Activated T-cell treated with anti-CD3 and anti-CD28 coated beads, Interleukin-2, amount 50 U/mL, for 72 hours (primary cell): ENCODE measurements at places on chromosomes 7 and 10. TPM values are rescaled to one million over a fixed set of nuclear protein-coding genes. Genes with fewer than 3 reads are reported as not detected.

The GIMAP5 gene
- total RNA-seq, result 50.5 TPM

DNA sequence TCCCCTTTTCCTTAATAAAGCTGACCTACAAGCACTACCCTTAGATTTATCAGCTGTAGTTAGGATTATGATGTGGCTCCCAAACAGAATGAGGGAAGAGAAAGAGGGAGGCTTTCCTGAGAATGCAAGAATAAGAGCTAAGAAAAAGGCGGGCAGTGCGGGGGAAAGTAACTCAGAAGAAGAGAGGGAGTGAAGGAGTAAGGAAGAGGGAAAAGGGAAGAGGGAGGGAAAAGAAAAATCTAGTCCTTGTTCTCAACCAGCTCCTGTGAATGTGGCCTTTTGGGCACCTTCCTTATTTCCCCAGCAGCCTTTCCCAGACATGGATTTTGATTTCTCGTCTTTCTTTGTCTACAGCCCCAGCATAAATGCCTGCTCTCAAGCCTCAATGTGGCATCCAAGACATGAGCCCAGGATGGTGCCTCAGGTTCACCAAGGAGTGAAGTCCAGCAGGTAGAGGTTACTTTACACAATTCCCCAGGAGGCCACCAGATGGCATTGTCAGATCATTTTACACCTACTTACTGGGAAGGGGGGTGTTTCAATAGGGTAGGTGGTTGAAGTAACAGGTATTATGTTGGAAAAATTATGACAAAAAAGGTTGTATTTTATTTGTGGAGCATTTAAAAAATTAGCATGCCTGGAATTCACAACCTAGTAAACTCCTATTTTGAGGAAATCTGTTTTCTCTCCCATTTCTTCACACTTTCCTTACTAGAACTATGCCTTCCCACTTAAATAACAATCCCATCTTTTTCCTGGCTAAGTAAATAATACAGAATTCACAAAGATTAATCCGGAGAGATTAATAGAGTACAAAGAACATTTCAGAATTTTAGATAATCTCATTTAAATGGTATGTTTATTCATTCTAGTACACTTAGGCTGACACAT, 106.5 kb downstream of the HTR7 start:
- no peaks in the 10 kb centered on the region for H3K36me3 ChIP-seq
- H3K27me3 ChIP-seq, result peaks cover 42% of the 10 kb centered on the region
- no peak overlapping the region for H3K4me3 ChIP-seq
- no peak overlapping the region for H3K27ac ChIP-seq

- peaks cover 13% of the 10 kb centered on the region for H3K27me3 ChIP-seq
- H3K4me3 ChIP-seq, result peak overlapping the region; percentile 95
- H3K27ac ChIP-seq, result peak overlapping the region; percentile 99
- H3K36me3 ChIP-seq, result peaks cover 9% of the 10 kb centered on the region
These were observed 859 bp upstream of the SMC3 start for GRCh38 chr10:110566472-110567200.

- no peak overlapping the region for H3K4me3 ChIP-seq
- H3K27ac ChIP-seq, result no peak overlapping the region
- no peaks in the 10 kb centered on the region for H3K36me3 ChIP-seq
- peaks cover 33% of the 10 kb centered on the region for H3K4me1 ChIP-seq
- peak; percentile 30 for DNase-seq
- peaks cover 27% of the 10 kb centered on the region for H3K27me3 ChIP-seq
These were observed 152.7 kb upstream of the SHH start for GRCh38 chr7:155965010-155965409.

DNA sequence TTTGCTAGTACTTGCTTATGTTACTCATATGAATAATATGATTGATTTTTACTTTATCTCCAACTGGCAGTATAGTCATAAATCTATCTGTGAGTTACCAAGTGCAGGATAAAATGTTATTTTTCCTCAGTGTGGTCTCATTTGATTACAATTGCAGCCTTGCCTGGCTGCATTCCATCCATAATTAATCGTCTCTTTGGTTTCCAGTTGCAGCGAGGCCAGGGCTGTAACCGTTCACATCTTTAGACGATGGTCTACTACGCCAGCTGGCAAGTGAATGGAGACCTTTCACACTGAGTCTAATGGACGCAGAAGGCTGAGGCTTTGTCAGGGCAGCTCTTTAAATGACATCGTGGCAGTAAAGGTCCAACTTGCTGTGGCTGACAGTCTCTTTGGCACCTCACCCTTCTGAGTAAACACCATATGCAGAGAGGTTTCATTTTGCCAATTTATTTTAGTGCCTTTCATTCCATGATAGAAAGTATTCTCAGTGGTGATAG, 84.0 kb downstream of the ARL4A start:
- H3K27ac ChIP-seq, result no peak overlapping the region
- H3K27me3 ChIP-seq, result peaks cover 7% of the 10 kb centered on the region
- H3K4me1 ChIP-seq, result no peaks in the 10 kb centered on the region
- no peak overlapping the region for H3K4me3 ChIP-seq
- H3K36me3 ChIP-seq, result peaks cover 5% of the 10 kb centered on the region

The CALY gene
- 0.09 TPM for total RNA-seq

DNA sequence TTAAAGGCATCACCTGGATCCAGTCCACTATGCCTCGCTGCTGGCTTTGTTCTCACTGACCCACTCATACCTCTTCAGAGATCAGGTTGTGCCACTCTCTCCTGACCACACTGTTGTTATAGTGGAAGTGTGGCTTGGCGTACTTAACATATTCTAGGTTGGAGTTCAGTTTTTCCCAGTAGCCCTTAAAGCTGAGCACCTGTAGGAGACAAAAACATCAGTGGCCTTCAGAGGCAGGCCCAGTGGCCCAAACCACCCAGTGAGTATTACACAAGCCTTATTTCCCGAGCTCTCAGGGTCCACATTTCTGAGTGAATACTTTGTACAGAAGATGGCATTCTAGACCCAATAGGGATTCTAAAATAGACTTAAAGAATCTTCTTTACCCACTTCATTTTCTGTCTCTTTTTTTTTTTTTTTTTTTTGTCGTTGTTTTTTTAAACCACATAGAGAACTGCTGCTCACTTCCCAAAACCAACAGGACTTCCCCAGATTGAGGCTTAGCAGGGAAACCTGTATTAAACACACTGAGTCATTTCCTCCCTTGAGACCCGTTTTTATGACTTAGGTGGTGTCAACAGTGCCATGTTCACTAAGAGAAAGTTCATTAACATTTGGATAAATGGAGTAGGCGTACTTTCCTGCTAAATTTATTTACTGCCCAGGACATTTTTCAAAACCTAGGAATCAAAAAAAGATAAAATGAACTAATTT, 85.8 kb downstream of the GSAP start:
- H3K27ac ChIP-seq, result peak overlapping the region; percentile 88
- peak overlapping the region; percentile 70 for H3K4me3 ChIP-seq
- no peaks in the 10 kb centered on the region for H3K27me3 ChIP-seq
- no peaks in the 10 kb centered on the region for H3K36me3 ChIP-seq
- peak; percentile 18 for DNase-seq

- no peak overlapping the region for H3K4me3 ChIP-seq
- no peak overlapping the region for H3K27ac ChIP-seq
- no peaks in the 10 kb centered on the region for H3K4me1 ChIP-seq
- H3K36me3 ChIP-seq, result no peaks in the 10 kb centered on the region
- no peak for DNase-seq
- H3K27me3 ChIP-seq, result peaks cover 12% of the 10 kb centered on the region
These were observed 57.2 kb downstream of the CALML3 start for GRCh38 chr10:5581670-5582566.

DNA sequence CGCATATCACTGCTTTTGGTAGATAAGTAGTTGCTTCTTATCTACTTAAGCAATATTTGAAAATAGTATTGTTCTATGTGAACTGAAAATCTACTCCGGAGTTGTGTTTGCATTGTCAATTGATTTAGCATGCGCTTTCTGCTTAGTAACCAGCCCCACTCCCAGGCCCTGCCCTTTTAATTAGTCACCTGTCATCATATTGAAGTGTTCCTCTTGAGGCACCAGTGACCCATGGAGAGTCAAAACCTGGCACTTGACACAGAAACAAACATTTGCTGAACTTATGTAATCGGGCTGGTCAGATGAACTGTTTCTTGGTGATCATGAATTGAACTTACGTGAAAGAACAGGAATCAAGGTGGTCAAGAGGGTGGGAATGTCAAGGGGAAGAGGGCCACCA, 27.8 kb upstream of the CDHR3 start:
- H3K27me3 ChIP-seq, result peaks cover 13% of the 10 kb centered on the region
- H3K27ac ChIP-seq, result no peak overlapping the region
- peaks cover 8% of the 10 kb centered on the region for H3K4me1 ChIP-seq
- no peak for DNase-seq
- no peak overlapping the region for H3K4me3 ChIP-seq

GRCh38 chr7:69817841-69818635, 219.8 kb downstream of the AUTS2 start:
- H3K36me3 ChIP-seq, result no peaks in the 10 kb centered on the region
- no peak overlapping the region for H3K4me3 ChIP-seq
- DNase-seq, result no peak
- peaks cover 35% of the 10 kb centered on the region for H3K27me3 ChIP-seq
- H3K27ac ChIP-seq, result no peak overlapping the region

DNA sequence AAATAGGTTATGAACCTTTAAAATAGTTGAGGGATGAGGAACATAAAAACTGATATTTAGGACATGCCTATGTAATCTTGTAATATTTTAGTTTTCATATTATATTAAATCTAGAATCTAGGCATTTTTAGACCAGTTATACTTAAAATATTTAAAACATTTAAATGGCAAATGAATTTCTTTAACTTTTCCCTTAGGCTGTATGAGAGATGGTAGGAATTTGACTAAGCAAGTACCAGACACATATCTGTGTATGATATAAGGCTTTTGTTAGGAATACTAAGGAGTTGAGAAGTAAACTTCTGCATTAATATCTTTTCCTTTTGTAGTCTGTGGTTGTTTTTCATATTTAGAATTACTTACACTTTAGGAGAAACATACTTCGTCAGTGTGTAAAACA, 25.1 kb downstream of the SEPTIN7 start:
- DNase-seq, result no peak
- H3K36me3 ChIP-seq, result peaks cover 3% of the 10 kb centered on the region
- no peaks in the 10 kb centered on the region for H3K27me3 ChIP-seq

The SAMD9L gene
- total RNA-seq, result 27.0 TPM

DNA sequence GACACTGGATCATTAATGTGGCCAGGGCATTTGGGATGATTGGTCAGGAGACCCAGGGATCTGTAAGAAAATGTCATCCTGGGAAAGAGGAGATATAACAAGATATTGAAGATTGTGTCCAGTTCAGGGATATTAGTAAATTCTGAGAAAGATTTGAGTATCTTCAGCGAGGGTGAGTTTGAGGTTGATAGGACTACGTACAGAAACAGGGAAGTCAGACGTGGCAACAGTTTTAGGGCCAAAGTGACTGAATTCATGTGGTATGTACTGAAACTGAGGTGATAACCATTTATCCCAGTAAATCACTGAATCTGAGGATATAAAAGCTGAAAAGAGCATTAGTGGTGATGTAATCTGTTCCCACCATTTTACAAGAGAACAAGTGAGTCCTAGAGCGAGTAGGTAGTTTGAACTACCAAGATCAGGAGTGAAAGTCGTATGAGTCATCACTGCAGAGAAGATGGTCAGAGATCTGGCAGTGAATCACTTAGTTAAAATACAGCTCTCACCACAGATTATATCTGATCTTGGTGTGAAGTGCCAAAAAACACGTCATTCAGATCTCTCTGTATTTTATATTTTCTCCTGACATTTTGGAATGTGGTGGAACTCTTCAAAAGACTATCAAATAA, 220.5 kb downstream of the CDK14 start:
- no peak overlapping the region for H3K27ac ChIP-seq
- no peak overlapping the region for H3K4me3 ChIP-seq
- H3K36me3 ChIP-seq, result peaks cover 1% of the 10 kb centered on the region
- peaks cover 18% of the 10 kb centered on the region for H3K27me3 ChIP-seq
- peaks cover 17% of the 10 kb centered on the region for H3K4me1 ChIP-seq

The COL13A1 gene
- total RNA-seq, result not detected

DNA sequence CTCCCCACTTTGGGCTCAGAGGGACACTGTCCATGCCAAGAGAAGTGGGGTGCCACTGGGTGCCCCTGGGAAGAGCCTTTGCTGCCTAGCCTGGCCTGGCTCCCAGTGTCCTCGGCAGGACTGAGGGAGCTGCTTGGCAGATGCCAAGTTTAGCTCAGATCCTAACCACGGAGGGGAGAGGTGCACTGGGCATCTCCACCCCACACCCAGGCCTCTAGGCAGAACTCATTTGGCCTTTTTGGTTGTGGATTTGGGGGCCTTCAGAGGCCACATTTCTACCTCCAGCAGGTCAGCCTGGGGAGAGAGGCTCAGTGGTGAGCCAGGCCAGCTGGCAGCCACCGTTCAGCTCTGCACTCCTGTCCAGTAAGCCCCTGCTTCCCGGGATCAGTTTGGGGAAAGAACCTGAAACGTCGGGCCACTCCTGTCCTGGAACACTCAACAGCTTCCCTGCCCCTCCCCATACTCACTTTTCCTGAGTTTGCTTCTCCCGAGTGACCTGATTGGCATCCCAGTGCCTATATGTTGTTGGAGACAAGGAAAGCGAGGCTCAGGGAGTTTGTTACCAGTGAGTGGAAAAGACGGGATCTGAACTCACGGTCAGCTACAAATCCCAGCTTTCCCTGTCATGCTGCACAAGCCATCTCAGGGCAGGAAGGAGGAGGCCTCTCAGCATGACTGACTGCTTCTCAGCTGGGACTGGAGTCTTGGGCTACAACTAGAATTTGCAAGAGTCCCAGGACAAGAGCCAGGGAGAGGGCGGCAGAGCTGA, 11.2 kb upstream of the CXCL12 start:
- H3K27me3 ChIP-seq, result peaks cover 21% of the 10 kb centered on the region
- H3K27ac ChIP-seq, result no peak overlapping the region
- H3K4me3 ChIP-seq, result no peak overlapping the region
- no peaks in the 10 kb centered on the region for H3K36me3 ChIP-seq

The EN2 gene
- total RNA-seq, result not detected

DNA sequence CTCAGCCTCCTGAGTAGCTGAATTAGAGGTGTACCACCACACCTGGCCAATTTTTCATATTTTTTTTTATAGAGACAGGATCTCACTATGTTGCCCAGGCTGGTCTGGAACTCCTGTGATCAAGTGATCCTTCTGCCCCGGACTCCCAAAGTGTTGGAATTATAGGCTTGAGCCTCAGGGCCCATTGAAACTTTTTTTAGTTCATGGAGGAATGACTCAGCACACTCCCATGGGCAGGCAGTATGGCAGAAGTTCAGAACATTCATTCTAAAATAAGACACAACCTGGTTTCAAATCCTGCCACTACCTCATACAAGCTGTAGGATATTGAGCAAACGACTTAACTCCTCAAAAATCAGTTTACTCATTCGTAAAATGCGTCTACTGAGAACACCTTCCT, 320.4 kb upstream of the SP8 start:
- no peaks in the 10 kb centered on the region for H3K4me1 ChIP-seq
- H3K27me3 ChIP-seq, result peaks cover 6% of the 10 kb centered on the region
- H3K27ac ChIP-seq, result no peak overlapping the region
- H3K36me3 ChIP-seq, result no peaks in the 10 kb centered on the region
- H3K4me3 ChIP-seq, result no peak overlapping the region

DNA sequence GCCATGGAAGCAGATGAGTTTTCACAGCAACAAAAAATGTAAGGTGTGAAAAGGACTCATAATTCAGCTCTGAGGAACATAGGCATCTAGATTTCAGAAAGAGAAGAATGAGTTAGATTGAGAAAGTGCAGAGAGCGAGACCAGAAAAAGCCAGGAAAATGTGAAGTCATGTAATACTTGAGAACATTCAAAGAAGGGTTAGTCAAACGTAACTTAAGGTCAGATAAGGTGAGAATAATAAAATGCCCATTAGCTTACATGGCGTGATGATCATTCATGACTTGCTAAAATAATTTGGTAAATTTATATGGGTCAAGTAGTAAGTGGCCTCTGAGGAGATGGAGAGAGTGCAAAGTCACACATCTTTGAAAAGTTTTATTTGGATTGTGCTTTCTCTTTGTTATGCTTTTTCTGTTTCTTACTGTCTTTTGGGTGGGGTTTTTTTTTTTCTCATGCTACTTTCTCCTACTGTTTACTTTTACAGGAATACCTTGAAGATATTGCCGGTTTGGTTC, 271.8 kb upstream of the NRG3 start:
- H3K4me1 ChIP-seq, result no peaks in the 10 kb centered on the region
- H3K4me3 ChIP-seq, result no peak overlapping the region
- no peaks in the 10 kb centered on the region for H3K36me3 ChIP-seq
- H3K27ac ChIP-seq, result no peak overlapping the region
